Suppressor macrophage treated with lipopolysaccharide for 4 hours (primary cell): ENCODE measurements at places on chromosomes 11 and 22.

- DNase-seq = peak; percentile 71
These were observed 22.0 kb downstream of the RHBDD3 start for GRCh38 chr22:29245626-29246385.

DNA sequence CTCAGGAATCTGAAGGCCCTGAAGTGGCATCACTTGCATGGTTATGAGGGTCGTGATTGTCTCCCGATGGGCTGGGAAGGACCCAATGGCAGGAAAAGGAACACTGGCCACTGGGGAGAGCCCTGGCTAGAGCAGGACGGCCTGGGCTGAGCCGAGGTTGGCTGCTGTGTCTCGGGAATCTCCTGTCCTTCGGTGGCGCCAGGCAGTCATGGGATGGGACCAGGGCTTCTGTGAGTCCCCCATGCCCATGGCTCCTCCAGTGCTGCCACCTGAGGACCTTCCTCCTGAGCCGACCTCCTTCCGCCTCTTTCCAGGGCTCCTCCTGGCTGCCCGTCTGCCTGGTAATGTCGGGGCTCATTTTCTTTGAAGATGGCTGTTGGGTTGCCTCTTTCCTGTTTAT lies 1394.0 kb downstream of the BRD1 start:
- DNase-seq = no peak

- DNase-seq = no peak
These were observed 420.0 kb downstream of the METTL15 start for GRCh38 chr11:28528217-28528616.

- DNase-seq = no peak
These were observed 399.2 kb upstream of the NARS2 start for GRCh38 chr11:78973876-78974275.

GRCh38 chr11:33362051-33362910 lies 105.1 kb downstream of the HIPK3 start:
- peak; percentile 66 for DNase-seq

GRCh38 chr11:130449310-130449990 lies 1.0 kb downstream of the ADAMTS15 start:
- no peak for DNase-seq

DNA sequence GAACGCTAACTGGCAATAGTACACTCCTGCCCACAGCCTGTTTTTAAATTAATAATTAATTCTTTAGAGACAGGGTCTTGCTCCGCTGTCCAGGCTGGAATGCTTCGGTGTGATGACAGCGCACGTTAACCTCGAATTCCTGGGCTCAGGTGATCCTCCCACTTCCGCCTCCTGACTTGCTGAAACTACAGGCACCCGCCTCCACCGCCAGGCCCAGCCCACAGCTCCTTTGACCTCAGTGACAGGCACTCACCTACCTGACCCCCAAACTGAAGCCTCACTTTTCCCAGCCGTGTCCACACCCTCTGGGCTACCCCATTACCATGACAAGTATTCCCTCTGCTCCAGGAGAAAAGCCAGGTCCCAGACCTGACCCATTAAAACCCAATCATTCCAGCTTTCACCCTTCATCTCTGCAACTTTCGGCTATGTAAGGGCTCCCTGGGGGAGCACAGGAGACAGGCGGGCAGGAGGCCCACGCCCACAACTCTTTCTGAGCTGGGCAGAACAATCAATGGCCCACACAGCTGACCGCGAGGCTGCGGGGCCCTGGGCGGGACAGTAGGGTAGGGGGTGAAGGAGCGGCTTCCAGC lies 730 bp downstream of the LMNTD2 start:
- no peak for DNase-seq
